ENCODE measurements at places on chromosomes 3 and 15.

- DNase-seq = no peak
Measured at GRCh38 chr3:78338405-78338804, 1298.5 kb downstream of the ROBO2 start.

GRCh38 chr3:150023239-150023636, 52.5 kb upstream of the PFN2 start:
- no peak for DNase-seq

GRCh38 chr15:58574631-58575030, 142.8 kb downstream of the LIPC start:
- DNase-seq = no peak

DNA sequence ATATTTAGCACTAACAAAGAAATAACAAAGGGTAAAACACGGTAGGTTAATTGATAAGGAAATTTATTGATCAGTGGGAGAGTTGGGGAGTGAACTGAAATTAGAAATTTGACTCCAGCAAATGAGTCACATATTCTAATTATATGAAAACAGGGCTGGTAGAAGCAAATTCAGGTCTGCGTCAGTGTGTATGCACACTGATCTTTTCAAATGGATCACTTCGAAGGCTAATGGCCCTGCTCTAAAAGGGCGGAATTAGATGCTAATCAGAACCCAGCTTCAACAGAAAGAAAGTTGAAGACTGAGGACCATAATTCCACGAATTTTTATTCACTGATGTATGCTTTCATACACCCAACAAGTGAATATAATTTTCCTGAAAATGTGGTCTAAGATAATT, 762.4 kb upstream of the DPPA4 start:
- DNase-seq = no peak

- no peak for DNase-seq
Measured at GRCh38 chr15:74651242-74651741, 35.7 kb downstream of the CLK3 start.

DNA sequence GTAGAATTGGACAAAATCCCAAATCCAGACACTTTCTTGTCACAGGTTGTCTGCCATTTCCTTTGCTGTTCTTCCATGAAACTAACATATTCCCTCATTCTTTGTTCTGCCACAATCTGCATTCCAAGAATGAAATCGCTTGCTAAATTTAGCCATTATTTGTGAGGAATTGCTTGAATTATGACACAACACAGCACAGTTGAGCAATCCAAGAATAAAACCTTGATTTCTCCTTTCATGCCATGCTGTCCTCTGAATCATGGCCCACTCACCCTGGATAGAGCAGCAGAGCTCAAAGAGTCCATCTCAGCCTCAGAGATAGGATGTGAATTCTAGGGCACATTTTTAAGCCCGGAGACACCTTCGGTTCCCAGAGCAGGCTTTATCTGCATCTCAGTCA, 35.2 kb upstream of the GREM1 start:
- no peak for DNase-seq

GRCh38 chr3:164851905-164852304, 226.4 kb downstream of the SI start:
- no peak for DNase-seq

DNA sequence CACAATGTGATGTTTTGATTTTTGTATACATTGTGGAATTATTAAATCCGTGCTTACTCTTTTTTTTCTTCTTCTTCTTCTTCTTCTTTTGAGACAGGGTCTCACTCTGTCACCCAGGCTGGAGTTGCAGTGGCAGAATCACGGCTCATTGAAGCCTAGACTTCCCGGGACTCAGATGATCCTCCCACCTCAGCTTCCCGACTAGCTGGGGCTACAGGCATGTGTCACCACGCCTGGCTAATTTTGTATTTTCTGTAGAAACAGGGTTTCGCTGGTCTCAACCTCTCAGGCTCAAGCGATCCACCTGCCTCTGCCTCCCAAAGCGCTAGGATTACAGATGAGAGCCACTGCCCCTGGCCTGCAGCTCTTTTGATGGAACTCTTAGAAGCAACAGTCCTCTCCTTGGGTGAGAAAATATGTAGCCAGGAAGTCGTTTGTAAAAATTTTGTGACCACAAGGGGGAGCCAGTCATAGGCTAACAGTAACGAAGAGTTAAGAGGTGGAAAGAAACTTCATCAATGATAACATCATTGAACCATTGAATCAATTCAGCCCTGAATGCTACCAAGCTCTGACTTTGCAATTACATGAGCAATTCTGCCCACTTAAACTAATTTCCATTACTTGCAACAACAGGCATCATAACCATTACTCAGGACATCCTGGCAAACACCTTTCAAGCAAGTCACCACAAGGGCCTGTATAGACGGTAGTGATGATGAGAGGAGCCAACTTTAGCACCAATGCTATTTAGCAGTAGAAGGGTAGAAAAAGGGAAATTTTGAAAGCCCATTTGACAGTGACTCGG, 16.7 kb upstream of the CMTM7 start:
- DNase-seq = no peak

- peak; percentile 37 for DNase-seq
Measured at GRCh38 chr15:99076555-99077308, 28.1 kb upstream of the SYNM start.

DNA sequence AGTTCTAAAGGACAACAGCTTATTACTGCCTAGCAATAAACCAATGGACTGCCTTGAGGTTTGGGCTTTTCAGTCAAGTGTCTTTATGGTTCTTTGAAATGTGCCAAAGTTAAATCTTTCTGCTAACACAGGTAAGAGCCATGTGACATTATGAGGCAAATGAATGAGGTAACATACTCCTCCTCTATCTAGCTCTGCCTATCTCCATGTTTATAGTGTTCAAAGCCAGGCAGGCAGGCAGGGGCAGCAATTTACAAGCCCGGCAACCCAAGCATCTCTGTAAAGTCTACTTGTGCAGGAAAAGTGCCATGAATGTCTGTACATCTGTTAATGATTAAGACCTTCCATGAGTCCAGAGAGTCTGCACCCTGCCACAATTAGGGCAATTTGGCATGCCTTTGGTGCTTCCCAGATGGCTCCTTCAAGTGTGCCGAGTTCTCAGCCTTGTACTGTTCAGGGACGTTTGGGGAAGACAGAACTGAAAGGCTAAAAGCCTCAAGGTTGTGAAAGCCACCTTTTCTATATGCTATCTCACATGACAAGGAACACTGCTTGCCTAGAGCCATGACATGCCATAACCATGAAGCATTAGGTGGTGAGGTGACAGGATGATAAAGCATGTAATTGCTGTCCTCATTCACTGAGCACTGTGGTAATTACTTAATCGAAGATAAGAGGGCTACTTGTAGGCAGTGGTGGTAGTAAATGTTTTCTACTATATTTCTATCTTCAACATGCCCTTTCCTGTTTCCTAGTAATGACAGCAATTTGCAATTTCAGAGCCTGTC, 41.4 kb upstream of the EIF1B start:
- no peak for DNase-seq

DNA sequence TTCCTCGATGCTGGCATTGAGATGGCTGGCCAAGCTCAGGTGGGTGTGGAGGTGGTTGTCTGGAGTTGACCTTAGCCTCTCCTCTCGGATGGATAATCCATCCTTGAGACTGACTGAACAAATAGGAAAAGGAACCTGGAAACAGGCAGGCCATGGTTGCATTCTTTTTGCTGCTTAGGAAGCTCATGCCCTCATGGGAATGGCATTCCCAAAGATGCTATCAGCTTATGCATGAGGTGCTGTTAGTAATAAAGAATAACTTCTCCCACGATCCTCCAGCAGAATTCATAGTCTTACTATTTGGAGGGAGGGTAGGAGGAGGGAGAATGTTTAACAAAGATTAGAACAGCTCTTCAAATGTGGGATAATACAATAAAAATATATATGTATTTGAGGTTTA, 303.0 kb upstream of the TPM1 start:
- no peak for DNase-seq

GRCh38 chr3:51708216-51708845, 1.5 kb downstream of the GRM2 start:
- DNase-seq = peak; percentile 7

DNA sequence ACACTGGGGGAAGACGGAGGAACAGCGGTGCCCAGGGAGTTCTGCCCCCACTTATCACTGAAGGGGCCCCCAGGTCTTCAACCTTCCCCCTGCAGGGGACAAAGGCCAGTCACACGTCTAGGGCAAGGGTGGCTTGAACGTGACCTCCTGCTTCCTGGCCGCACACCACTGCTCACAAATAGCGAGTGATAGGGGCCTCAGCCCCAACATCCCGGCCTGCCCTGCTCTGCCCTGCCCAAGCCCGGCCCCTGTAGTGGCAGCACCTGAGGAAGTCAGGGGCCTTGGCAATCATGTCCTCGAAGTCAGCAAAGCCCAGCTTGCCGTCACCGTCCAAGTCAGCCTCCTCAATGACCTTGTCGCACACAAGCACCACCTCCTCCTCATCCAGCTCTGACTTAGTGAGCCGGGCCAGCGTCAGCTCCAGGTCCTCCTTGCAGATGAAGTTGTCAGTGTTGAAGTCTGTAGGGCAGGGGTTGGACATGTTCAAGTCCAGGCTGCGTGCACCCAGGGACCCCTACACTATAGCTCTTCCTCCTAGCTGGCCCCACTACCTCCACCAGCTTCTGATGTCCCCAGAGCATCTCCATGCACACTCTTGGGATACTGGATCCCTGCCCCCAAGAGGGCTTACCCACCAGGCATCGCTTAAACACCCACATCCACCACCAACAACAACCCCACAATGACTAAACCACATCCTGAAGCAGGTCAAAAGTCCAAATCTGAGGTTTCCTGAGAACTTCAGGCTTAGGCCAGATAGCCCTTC, 13.3 kb downstream of the SH2D7 start:
- no peak for DNase-seq

DNA sequence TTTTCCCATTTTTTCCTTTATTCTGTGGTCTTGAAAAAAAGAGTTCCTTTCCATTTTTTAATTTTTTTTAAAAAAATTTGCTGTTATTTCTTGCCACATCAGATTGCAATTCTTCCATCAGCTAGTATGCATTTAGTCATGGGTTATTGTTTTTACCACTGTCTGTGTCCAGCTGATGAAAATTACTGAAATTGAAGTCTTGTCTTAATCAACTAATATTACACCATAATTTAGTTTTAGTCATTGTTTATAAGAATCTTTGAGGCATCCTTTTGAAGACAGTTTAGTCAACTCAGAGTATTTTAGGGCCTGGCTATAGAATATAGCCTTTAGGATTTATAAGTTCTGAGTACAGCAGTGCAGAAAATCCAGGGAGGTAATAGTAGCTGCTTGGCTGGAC, 172.1 kb downstream of the LRTM1 start:
- DNase-seq = no peak

DNA sequence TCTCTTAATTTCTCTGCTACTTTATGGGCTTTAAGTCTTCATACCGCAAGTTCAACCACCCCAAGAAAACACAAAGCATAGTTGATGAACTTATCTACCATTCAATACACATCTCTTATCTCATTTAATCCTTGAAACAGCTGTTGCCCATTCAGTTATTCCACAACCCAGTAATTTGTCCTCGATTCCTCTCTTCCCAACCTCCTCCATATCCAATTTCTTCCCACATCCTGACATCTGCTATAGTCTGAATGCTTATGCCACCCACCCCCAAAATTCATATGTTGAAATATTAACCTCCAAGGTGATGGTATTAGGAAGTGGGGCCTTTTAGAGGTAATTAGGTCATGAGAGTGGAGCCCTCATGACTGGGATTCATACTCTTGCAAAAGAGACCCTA, 345.4 kb downstream of the ERC2 start:
- no peak for DNase-seq

Measured in GM12891 (cell line).